ENCODE measurements at places on chromosomes 13 and 19.

- no peak for DNase-seq
Observed at GRCh38 chr13:109869312-109870237, 83.2 kb upstream of the IRS2 start.

DNA sequence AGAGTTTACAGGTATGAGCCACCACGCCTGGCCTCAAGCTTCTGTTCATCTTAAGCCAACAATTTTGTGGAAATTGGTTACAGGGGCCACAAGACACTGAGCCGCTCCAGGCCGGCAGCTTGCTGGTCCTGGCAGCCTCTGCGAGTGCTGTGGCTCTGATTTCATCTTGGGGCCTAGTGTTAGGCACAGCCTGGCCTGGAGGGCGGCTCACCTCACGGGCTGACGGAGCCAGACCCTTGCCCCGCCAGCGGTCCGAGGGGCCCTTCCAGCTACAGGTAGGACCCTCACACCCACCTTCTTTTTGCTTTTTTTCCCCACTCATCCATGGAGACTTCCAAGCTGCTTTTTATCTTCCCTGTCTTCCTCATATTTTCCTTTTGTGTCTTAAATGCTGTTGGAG is 8.6 kb downstream of the ZNF544 start:
- no peak for DNase-seq

DNA sequence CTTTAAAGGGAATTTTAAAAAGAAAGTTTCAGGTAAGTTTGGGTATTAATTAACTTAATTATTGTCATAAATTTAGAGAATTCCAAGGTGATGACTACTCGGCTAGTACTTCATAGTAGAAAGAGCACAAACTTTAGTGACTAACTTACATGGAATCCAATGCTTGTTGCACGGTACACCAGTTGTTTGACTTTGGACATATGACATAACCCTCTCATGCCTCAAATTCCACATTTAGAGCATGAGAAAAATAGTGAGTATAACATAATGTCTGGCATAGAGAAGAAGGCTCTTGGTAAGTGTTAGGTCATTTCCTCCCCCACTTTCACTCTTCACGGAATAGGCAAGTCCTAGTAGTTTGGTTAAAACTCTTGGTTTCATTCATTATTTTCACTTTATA is 1249.4 kb upstream of the SLC10A2 start:
- DNase-seq = no peak

DNA sequence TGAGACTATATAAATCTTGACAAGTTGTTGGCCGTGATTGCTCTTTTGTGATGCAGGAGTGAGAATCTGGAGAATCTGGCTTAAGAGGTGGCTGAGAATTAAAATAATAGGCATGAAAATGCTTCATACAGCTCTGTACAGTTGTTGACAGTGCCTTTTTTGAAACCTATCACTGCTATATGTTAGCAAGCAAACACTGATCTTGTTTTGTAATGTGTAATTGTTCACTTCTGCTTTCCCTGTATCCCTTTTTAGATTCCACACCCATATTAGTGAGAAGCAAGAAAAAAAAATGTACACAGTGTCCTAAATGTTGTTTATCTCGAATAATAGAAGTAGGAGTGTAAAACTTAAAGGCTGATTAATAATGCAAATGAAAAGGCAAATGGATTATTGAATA is 31.1 kb downstream of the ITM2B start:
- DNase-seq = no peak

DNA sequence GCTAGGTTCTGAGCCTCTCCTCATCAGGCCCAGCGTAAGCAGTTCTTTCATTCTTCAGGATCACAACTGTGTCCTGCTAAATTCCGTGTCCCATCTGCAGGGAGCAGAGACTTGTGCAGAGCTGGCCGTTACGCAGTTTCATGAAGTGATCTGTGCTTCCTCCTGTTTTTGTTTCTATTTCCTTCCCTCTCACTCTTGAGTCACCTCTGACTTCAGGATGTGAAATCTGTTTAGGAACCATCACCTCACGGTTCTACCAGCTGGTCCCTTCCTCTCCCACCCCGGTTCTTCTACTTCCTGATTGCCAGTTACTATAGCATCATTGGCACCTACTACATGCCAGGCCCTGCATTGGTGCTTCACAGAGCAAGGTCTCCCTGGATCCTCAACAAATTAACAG is 8.5 kb downstream of the MAU2 start:
- no peak for DNase-seq

- no peak for DNase-seq
Observed at GRCh38 chr13:99828123-99828522, 143.4 kb downstream of the ZIC5 start.

GRCh38 chr19:16890461-16891184 is 1.8 kb downstream of the F2RL3 start:
- no peak for DNase-seq

DNA sequence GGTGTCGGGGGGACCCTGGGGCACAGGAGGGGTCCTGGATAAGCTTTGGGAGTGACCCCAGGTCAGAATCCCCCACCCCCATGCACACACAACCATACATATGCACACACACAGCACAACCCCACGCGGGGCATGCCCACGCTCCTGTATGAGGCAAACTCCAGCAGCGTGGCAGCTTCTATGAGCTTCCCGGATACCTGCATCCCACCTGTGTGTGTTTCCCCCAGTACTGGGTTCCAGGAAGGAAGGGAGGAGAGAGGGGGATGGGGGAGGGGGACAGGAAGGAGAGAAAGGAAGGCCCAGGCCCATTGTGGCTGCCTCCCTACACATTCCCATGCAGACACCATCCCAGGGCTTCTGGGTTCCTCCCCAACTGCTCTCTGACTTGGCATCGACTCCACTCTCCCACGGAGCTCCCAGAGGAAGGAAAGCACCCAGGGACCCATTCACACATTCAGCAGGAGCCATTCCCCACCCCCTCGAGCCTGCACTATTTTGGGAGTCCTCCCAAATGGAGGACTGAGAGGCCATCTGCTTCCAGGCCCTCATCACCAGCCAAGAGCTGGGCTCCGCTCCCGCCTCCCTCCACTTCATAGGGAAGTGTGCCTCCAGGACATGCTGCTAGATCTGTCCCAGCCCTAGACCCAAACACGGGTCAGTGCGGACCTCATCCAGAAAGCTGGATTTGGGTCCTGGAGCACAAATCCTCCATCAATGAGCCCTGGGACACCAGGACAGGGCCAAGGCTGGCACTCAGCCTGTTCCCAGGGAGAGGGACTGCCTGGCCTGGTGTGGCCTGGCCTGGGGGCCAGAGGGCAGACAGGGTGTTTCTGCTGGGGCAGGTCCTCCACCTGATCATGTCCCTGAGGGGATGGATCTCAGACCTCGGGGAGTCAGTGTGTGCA is 13.2 kb downstream of the PRR36 start:
- no peak for DNase-seq

- no peak for DNase-seq
Observed at GRCh38 chr13:113863524-113864272, at the start of gene GAS6. Gene GAS6, minus strand, starts transcription at chr13:113864076. Its CDS starts 156 bp downstream, at chr13:113863920.

GRCh38 chr19:57317503-57317902 is 2.8 kb upstream of the ZNF543 start:
- DNase-seq = no peak

DNA sequence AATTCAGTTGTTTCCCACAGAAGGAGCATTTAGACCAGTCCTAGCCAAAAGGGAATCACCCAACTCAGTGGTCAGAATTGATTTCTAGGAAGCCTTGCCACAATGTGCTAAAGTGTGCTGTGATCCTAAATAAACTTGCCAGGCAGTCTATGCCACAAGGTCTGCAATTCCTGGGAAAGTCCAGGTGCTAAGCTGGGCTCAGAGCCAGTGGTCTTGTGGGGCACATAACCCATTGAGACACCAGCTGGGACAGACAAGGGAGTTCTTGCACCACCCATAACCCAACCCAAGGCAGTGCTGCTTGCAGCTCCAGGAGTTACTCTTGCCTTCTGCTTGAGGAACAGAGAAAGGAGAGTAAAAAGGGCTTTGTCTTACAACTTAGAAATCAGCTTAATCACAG is 489.5 kb upstream of the SPRY2 start:
- DNase-seq = no peak

- no peak for DNase-seq
Observed at GRCh38 chr13:24307211-24308067, 1.9 kb upstream of the C1QTNF9 start.

DNA sequence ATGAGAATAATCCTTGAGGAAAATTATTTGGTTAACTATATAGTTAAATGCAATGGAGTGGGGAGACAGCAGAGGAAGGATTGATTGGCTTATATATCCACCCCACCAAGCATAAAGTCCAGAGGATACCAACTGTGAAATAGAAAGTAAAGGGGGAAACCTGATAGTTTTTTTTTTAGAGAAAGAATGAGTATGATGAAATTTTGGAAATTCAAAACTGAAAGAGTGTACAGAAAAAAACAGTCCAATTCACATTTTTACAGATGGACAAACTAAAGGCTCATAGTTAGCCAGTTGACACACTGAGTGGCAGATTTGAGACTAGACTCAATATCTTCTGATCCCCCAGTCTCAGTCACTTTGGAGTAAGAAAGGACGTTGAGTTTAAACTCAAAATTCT is 51.1 kb downstream of the FNDC3A start:
- no peak for DNase-seq

- DNase-seq = no peak
Observed at GRCh38 chr19:54096617-54097106, 3.9 kb downstream of the OSCAR start.

GRCh38 chr13:33003458-33004019 is 12.7 kb upstream of the KL start:
- no peak for DNase-seq

DNA sequence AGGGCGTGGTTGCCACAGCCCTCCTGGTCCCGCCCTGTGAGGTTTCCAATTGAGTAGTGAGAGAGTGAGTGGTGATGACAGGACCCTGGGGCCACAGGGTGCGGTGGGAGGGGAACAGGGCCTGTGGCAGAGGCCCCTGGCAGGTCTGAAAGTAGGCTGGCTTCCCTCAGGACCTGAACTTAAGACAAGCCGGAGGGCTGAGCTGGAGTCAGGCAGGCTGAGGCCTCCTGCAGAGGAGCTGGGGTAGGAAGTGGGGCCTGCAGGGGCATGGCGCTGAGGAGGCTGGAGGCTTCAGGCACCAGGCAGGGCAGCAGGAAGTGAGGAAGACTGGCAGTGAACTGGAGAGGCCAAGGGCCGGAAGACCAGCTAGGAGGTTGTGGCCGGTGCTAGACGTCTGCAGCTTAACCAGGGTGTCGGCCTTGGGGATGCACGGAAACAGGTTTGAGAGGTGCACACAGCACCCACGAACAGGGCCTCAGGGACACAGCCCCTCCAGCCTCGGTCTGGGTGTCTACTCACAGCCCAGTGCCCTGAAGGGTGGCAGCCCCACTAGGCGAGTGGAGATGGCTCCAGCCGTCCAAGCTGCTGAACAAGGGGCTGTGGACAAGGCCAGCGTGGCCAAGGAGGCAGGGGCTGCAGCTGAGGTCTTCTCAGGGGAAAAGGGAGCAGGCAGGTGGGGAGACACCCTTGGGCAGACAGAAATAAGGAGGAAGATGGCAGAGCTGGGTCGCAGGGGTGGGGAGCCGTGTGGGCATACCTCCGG is 17.8 kb downstream of the POP4 start:
- no peak for DNase-seq

DNA sequence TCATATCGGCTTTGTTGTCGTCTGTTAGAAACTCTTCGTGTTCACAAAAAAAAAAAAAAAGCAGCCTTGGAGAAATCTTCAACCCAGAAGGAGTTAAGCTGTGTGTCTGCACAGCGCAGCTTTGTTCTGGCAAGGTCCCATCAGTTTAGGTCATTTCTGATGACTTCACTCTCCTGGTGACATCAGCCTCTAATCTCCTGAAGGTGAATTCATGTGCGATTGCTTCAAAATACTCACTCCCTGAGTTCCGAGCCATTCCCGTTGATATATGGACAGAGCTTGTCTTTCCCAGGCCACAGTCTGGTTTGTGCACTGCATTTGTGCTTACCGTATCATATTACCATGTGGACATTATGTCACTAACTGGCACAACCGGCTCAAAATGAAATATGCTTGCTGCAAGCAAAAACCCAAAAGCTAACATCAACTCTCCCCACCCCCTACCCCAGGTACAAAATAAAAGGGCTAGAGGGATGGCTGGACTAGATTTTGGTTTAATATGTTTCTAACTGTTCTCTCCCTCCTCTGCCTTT is 342.4 kb downstream of the KCNRG start:
- no peak for DNase-seq

- DNase-seq = no peak
Observed at GRCh38 chr13:87274209-87274819, 396.9 kb upstream of the SLITRK5 start.

DNA sequence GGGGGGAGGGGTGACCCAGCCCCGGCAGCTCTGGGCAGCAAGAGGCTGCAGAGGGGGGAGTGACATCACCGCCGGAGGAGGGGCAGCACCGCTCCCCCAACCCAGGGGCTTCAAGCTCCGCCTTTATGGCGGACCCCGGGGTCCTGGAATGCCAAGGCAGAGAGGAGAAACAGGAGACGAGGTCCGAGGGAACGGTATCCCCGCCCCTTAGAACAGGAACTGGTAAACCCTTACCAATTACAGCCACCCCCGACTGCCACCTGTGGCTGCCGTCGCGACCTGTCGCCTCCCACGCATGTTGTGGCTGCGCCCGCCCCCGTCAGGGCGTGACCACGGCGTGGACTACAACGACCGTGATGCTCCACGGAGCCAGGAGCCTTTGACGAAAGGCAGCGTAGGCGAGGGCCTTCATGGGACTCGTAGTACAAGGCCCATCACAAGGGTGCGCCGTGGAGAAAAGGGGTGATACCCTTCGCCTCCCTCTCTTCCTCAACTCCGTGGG is 4.1 kb upstream of the KCNC3 start:
- DNase-seq = peak; percentile 78

DNA sequence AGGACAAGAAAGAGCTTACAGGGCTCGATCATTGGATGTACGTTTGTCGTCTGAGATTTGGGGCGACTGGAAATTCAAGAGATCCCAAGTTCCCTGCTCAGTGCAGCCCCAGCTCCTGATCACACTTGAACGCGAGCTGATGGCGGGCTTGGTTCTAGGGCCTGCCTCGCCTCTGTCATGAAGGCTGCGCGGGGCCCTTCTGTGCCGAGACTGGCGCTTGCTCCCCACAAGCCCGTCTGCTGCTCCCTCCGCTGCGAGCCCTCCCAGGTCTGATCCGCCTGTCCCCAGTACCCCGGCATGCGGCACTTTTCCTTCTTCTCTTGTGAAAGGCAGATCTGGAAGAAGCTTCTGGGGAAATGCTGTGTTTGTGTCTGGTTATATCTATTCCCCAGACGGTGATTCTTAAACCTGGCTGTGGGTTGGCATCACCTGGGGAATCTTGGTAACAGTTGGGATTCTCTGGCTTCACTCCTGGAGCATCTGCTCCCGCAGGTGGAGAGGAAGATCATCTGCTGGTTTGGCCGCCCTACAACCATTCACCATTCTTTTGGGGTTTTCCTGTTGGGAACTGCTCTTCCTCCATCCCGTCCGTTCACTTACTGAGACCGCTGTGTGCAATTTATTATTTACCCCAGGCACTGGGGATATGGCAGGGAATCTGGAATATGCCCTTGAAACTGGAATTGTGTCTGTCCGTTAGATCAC is 43.6 kb downstream of the SIPA1L3 start:
- DNase-seq = no peak
